ENCODE measurements at places on chromosomes 6 and 20.

- no peak for DNase-seq
These were observed 353.3 kb downstream of the ZFAND3 start for GRCh38 chr6:38172739-38173410.

- DNase-seq, result no peak
These were observed 41.0 kb upstream of the COL21A1 start for GRCh38 chr6:56288347-56288746.

DNA sequence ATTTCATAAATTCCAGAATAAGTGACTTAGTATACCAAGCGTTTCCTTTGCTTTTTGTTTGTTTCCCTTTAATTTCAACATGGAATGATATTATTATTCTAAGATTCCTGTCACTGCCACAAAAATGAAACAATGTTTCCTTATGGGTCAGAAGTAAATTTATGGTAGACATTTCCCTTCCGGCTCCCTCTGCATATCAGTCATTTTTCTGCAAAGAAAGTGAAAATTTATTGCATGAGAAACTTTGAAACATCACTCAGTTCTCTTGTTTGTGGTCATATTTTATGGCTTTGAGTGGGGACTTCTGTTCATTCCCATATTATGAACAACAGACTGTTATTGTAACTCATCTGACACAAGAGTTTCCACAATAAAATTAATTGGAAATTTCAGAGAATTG, 97.8 kb downstream of the NKAIN2 start:
- no peak for DNase-seq

DNA sequence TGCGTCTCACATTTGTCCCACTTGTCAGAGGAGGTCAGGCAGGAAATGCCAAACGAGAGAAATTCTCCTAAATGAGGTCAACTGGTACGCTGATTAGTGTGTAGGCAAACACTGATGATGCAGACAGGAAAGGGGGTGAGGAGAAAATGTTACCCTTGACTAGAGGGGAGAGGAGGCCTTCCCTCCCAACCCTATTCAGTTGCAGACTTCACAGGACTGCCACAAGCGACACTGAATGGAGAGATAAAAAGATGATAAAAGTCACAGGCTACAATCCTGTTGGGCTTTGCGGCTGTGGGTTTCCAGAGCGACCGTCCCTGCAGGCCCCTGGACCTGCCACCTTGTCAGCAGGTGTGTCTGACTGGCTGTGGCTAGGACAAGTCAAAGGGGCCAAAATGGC, 569.4 kb downstream of the CDH26 start:
- DNase-seq, result no peak

- DNase-seq, result no peak
These were observed 347.8 kb upstream of the HS3ST5 start for GRCh38 chr6:114690625-114691024.

GRCh38 chr6:100281471-100281901, 183.2 kb downstream of the SIM1 start:
- no peak for DNase-seq

GRCh38 chr6:101443315-101443714, 49.8 kb downstream of the GRIK2 start:
- no peak for DNase-seq

DNA sequence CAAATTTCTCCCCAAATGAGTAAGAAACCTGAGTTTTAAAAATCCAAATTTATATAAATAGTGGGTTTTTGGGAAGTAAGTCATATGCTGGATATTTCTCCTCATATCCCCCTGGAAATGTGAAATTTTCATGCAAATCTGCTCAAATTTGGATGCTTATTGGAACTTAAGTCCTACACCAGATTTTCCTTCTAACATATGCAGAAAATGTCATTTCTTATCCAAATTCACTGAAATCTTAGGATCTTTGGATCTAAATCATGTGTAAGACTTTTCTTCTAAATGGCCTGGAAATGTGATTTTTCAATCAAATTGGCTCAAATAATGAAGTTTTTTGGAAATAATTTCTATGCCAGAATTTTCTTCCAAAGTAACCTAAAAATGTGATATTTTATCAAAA, 33.0 kb downstream of the ZNF133 start:
- DNase-seq, result no peak
